ENCODE measurements at places on chromosomes 12 and 14. TPM values are rescaled to one million over a fixed set of nuclear protein-coding genes. Genes with fewer than 3 reads are reported as not detected.

Gene SIX1
- total RNA-seq, result not detected

DNA sequence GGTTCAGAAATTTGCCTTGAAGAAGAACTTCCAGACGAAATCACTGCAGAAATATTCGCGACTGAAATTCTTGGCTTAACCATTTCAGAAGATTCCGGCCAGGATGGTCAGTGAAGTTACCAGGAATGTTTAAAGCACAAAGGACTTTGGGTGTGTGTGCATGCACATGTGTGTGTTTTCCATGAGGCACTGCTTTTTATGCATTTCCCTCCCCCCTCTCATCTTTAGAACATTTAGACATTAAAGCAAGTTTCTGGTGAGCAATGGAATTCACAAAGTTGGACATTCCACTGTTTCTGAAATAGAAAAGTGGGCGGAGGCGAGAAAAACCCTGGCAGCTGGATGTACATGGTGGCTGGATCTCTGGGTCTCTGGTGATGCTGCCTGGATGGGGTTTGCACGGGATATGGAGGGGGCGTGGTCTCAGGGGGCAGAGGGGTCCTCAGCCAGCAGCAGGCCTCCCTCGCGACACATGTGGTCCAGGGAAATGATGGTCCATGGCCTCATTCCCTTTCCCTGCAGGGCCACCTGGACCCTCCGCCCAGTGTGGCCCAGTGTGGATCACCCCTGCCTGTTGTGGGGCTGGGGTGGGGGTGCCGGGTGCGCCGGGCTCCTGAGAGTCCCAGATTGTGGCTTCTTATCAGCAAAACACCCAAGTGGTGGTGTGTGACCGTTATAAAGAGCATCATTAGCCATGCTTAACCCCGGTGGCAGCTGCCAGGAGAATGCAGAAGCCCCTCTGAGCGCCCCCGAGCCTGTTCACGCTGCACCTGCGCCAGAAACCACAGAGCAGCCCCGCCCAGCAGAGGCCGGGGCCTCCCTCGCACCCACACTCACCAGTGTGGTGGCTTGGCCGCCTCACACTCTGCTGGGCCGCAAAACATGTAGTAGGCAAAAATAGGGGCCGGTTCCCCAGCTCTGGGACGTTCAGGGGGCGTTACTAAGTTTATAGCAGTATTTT lies 17.8 kb upstream of the BCL7A start:
- peak; percentile 89 for DNase-seq

DNA sequence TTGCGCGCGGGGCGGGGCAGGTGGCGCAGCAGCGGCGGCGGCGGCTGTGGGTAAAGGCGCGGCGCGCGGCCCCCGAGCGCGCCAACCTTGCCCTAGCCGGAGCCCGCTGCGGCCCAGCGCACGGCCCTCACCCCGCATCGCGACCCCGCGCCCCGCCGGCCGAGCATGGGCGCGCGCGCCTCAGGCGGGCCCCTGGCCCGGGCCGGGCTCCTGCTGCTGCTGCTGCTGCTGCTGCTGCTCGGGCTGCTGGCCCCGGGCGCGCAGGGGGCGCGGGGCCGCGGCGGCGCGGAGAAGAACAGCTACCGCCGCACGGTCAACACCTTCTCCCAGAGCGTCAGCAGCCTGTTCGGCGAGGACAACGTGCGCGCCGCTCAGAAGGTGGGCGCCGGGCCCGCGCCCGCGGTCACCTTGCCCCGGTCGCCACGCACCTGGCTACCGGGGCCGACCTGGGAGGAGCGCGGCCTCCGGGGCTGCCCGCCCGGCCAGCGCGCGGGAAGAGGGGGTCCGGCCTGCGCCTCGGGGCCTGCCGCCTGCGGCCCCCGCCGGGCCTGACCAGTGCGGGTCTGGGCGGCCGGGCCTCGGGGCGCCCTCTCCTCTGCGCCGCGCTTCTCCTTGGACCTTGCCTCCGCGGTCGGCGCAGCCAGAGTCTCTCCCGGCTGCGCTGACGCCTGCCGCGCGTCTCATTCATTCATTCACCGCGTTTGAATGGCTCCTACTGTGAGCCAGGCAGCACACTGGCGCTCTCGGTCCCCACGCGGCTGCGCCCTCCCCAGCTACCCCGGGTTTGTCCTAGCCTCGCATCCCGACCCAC lies at the start of gene BRI3BP:
TSS of gene BRI3BP (plus strand) at position 20 of the 811 bp plus-strand sequence. CDS start at position 166, 146 bp downstream.
- DNase-seq, result peak; percentile 88

DNA sequence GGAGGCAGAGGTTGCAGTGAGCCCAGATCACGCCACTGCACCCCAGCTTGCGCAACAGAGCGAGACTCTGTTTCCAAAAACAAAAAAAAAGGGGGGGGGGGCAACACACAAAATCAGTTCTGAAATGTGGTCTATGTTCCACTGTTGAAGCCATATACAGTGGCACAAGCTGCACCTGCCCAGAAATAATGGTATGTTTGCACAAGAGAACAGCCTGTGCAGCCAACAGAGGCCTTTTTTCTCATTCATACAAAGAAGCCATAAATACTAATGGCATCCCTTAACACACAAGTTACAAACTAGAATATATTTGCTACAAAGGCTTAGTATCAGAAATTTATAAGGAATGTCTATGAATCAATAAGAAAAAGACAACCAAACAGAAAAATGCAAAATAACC lies 37.1 kb downstream of the ITPR2 start:
- no peak for DNase-seq

DNA sequence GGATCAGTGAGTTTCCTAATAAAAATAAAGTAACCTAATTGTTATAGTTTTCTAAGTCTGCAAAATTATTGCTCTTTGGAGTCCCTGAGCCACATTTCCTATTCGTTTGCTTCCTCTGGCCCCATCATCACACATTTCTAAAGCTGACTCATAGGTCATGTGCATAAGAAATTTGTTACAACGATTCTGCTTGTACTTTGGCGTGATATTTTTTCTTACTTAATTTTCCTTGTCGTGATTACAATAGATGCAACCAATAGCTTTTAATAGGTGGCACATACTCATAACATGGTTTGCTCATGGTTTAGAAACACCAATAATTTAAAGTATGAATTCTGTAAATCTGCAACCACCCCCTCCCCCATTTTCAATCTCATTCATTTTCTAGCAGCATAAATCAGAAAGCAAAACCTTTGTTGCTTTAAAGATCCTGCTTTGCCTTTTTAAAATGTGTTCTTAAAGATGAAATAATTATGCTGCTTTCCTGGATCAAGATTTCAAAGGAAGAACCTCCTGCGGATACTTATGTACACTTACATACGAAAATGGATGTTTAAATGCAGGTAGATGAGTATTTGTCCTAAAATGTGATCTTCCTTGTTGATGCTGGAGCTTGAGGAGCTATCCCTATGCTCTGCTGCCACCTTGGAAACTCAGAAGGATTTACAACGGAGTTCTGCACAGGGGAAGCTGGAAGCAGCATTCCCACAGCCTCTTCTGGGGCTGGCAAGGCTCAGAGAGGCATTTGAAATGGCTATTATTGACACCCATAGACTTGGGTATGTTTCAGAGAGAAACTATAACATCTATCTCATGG lies 1.7 kb upstream of the FLRT2 start:
- no peak for DNase-seq

Gene FITM1
- total RNA-seq, result 2.6 TPM

GRCh38 chr12:63899396-63899795 lies 54.9 kb downstream of the SRGAP1 start:
- DNase-seq, result no peak

DNA sequence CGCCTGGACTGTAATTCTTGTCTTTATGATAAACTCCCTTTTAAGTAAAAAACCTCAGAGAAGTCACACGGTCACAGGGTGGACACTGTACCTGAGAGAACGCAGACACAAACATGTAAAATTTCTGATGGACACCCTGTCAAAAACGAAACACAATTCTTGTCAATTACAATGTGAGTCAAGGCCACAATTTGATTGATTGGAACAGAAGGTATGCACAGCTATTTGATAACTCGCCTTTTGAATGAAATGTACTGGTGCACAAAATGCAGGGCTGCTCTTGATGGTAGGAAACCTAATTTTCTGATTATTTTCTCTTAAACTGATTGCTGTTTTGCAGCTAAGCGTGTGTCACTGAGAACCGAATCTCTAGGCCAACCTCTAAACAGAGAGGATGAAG lies 9.2 kb downstream of the DNAH10 start:
- no peak for DNase-seq

Gene ANKRD33
- total RNA-seq, result not detected

- DNase-seq, result no peak
Measured at GRCh38 chr14:105166571-105167302, 1.8 kb downstream of the JAG2 start.

DNA sequence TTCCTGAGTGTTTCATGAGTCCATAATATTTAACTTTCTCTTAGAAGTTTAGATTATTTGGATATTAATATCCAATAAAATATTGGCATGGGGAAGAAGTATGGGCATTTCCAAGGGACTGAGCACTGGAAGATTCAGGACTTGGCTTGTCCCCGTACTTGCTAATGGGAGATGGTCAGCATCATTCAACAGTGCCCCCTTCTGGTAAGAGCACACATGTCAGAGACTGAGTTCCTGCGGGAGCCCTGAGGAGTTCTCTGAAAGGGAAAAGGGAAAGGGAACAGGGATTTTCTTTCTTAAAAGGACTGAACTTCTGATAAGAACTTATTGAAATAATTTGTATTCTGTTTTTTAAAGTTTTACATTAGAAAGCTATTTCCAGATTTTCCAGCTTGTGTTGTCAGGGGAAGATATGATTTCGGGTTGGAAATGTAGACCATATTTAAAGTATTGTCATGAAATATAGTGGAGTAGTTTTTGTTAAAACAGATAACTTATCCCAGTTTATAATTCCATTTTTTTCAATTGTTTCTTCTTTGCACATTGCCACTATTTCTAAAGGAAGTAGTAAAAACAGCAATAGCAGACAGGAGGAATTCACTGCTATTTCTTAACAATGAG lies 59.8 kb upstream of the C12orf71 start:
- peak; percentile 66 for DNase-seq

DNA sequence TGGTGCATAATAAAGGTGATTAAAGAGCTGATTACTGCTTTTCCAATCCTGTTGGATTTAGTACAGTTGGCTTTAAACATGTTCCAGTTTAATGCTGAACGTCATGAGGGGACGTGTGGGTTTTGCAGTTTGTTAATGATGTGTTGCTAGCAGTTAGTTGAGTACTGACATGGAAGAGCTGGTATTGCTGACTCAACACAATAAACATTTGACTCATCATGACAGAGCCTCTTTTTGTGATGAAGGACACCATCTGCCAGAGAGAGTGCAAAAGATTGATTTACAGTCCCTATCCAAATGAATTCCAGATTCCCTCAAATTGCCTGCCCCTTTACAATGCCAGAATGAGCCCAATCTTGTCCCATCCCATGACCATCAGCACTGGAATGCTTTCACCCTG lies 346.2 kb upstream of the PRICKLE1 start:
- no peak for DNase-seq

DNA sequence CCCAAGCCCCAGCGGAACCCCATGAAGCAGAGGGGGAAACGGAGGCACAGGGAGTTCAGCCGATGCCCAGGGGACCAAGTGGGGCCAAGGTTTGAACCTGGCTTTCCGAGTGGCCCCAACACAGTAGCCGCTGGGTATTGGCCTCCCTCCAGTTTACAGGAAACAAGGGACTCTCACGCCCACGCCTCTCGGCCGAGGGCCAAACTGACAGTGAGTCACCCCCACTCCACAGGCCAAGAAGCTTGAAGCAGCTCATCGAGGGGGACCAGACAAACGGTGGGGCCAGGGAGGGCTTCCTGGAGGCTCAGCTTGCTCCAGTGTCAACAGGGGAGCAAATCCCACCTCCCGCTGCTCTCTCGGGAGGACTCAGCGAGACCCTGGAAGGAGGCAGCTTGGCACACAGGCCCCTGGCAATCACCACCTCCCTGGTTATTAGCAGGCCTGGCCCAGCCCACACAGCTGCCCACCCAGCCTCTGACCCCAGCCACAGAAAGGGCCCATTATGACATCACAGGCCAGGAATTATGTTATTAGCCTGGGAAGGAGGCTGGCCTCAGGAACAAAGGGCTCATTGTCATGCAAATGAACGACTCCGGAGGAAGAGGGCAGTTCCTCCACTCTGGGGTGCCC lies 54.6 kb downstream of the NCOR2 start:
- no peak for DNase-seq

Measured in B cell (primary cell).